ENCODE measurements at places on chromosomes 2 and 18.

DNA sequence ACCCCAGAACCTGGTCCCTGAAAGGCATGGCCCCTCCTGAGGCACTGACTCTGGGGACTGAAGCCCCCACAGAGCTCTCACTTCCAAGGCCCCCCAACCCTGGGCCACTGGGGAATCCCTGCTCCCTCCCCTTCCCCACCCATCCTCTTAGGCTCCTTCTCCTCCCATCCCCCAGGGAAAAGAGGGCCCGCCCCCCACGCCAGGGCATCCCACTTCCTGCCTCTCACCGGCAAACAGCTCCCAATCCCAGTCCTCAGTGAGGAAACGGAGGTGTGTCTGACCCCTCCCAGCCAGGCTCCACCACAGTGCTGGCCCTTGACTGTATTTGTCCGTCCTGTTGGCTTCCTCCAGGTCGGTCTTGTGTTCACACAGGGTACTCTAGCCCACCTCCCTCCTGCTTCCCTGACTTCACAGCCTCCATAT lies 35.0 kb upstream of the PTMA start:
- no peak overlapping the region for H3K4me3 ChIP-seq
- no peaks in the 10 kb centered on the region for H3K27me3 ChIP-seq
- H3K27ac ChIP-seq: peak overlapping the region; percentile 83
- peaks cover 10% of the 10 kb centered on the region for H3K4me1 ChIP-seq

- no peaks in the 10 kb centered on the region for H3K36me3 ChIP-seq
- no peak overlapping the region for H3K27ac ChIP-seq
- no peaks in the 10 kb centered on the region for H3K4me1 ChIP-seq
- DNase-seq: no peak
Measured at GRCh38 chr2:172510088-172510487, 45.8 kb upstream of the PDK1 start.

GRCh38 chr2:27752551-27753237 lies 18.8 kb upstream of the MRPL33 start:
- H3K27me3 ChIP-seq: no peaks in the 10 kb centered on the region
- H3K4me1 ChIP-seq: no peaks in the 10 kb centered on the region
- peak overlapping the region; percentile 70 for H3K27ac ChIP-seq
- no peak overlapping the region for H3K4me3 ChIP-seq
- no peak for DNase-seq

DNA sequence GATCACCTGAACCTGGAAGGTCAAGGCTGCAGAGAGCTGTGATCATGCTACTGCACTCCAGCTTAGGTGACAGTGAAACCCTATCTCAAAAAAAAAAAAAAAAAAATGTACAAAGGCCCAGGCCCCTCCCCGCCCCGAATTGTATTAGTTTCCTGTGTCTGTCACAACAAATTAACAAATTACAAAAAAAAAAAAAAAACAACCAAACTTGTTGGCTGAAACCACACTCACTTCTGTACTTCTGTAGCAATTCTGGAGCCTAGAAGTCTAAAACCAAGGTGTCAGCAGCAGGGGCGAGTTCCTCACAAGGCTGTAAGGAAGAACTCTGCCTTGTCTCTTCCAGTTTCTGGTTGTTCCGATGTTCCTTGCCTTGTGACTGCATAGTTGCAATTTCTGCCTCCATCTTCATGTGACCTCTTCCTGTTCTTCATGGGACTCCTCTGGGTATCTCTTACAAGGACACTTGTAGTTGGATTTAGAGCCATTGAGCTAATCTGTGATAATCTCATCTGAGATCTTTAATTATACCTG lies 100.8 kb upstream of the ZSWIM2 start:
- H3K4me3 ChIP-seq: no peak overlapping the region
- H3K27me3 ChIP-seq: no peaks in the 10 kb centered on the region
- H3K4me1 ChIP-seq: no peaks in the 10 kb centered on the region

DNA sequence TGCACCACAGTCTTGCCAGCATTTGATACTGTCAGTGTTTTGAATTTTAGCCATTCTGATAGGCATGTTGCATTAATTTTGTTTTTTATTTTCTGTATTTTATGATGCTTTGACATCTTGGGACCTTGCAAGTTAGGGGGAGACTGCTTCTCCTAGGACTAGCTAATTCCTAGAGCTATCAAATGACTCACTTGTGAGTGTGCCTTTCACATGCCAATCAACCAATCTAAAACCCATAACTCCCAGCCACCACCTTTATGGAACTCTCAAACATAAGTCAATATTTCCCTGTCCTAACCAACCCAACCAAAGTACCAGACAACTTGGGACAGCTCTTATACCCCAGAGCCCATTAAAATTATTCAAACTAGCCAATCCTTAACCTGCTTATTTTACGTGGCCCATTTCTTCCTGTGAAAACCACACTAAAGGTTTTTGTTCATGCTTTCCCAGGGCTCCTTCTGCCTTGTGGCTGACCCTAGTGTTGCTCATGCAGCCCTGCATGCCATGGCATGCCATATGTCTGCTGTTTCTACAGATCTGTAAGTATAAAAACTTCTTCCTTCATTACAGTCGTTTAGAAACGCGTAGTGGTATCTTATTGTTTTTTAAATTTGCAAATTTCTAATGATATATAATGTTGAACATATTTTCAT lies 230.1 kb downstream of the GPD2 start:
- DNase-seq: no peak
- no peak overlapping the region for H3K27ac ChIP-seq
- H3K27me3 ChIP-seq: no peaks in the 10 kb centered on the region
- no peaks in the 10 kb centered on the region for H3K4me1 ChIP-seq

DNA sequence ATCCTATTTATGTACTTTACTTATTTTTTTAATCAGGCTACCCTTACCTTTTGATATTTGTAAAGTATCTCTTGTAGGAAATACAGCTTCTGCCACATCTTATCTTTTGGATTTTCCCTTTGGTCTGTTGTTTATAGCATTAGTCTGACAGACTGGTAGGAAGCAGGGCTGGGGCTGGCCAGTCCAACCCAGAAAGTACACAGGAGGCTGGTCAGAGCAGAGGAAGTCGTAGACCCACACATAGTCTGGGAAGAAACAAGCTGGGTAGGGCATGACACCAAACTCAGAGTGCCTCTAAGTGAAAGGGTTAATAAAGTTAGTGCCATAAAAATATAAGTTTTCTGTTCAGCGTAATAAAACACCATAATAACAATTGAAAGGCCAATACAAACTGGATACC lies 51.7 kb downstream of the BOLA3 start:
- DNase-seq: no peak
- no peaks in the 10 kb centered on the region for H3K27me3 ChIP-seq
- H3K36me3 ChIP-seq: peaks cover 8% of the 10 kb centered on the region
- H3K4me1 ChIP-seq: no peaks in the 10 kb centered on the region
- H3K4me3 ChIP-seq: no peak overlapping the region
- no peak overlapping the region for H3K27ac ChIP-seq
